ENCODE measurements at places on chromosomes 4 and X. TPM values are rescaled to one million over a fixed set of nuclear protein-coding genes. Genes with fewer than 3 reads are reported as not detected.

Gene BMP15
- total RNA-seq = not detected

Gene IGFBP7
- not detected for total RNA-seq

Gene PAGE4
- total RNA-seq = not detected

Gene REELD1
- 0.21 TPM for total RNA-seq

Gene TMEM271
- total RNA-seq = not detected

Gene GPR50
- total RNA-seq = not detected

Gene SMIM31
- total RNA-seq = not detected

DNA sequence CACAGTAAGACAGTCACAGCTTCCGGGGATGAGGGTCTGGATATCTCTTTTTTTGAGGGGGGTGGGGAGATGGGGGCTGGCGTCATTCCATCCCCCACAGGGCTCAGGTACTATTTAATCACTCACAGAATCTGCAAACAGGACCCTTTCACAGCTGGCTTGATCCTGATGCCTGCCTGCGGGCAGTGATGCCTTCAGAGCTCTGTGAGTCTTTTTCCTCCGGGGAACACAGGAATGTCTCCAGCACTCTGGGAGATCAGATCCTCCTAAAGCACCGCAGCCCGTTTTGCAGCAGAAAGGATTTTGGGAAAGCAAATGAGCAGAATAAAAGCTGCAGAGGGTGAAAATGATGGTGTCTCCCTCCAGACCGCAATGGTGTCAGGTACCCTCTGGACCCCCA is 13.2 kb upstream of the SHOX start:
- no peaks in the 10 kb centered on the region for H3K36me3 ChIP-seq
- H3K4me1 ChIP-seq = no peaks in the 10 kb centered on the region
- no peak overlapping the region for H3K27ac ChIP-seq
- DNase-seq = no peak

- H3K27me3 ChIP-seq = no peaks in the 10 kb centered on the region
- H3K4me1 ChIP-seq = no peaks in the 10 kb centered on the region
- no peak overlapping the region for H3K4me3 ChIP-seq
- DNase-seq = no peak
- H3K27ac ChIP-seq = no peak overlapping the region
- no peaks in the 10 kb centered on the region for H3K36me3 ChIP-seq
These were observed 1520.1 kb downstream of the PCDH18 start for GRCh38 chr4:136012220-136012619.

- H3K36me3 ChIP-seq = peaks cover 15% of the 10 kb centered on the region
- no peak overlapping the region for H3K27ac ChIP-seq
- no peaks in the 10 kb centered on the region for H3K27me3 ChIP-seq
- no peak for DNase-seq
- peaks cover 91% of the 10 kb centered on the region for H3K4me1 ChIP-seq
These were observed 574.8 kb upstream of the DIPK2B start for GRCh38 chrX:45775468-45775867.

DNA sequence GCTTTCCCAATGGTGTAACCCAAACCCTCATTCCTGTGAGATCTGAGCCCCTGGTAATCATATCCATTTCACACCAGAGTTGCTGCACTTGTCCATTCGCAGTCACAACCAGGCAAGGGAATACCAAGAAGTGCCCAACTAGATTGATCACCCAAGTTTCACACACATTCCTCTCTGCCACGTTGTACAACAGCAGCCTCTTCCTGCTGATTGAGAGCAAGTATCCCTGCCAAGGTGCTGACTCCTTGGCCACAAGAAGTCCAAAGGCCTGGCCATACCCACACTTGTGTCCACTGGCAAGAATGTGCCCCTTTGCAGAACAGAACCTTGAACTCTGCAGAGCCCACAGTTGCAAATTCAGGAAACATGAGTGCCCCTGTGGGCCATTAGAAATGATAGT is 6.5 kb upstream of the ACOT9 start:
- H3K4me1 ChIP-seq = peaks cover 10% of the 10 kb centered on the region
- H3K36me3 ChIP-seq = no peaks in the 10 kb centered on the region
- DNase-seq = no peak
- no peak overlapping the region for H3K27ac ChIP-seq
- no peaks in the 10 kb centered on the region for H3K27me3 ChIP-seq
- no peak overlapping the region for H3K4me3 ChIP-seq

GRCh38 chr4:127240764-127241105 is 392.0 kb upstream of the INTU start:
- no peaks in the 10 kb centered on the region for H3K36me3 ChIP-seq
- DNase-seq = no peak
- no peak overlapping the region for H3K27ac ChIP-seq
- H3K4me1 ChIP-seq = no peaks in the 10 kb centered on the region
